HTR-8/SVneo (cell line): ENCODE measurements at places on chromosomes 12 and 14.

- DNase-seq, result no peak
Observed at GRCh38 chr12:88509851-88510250, 70.4 kb downstream of the KITLG start.

DNA sequence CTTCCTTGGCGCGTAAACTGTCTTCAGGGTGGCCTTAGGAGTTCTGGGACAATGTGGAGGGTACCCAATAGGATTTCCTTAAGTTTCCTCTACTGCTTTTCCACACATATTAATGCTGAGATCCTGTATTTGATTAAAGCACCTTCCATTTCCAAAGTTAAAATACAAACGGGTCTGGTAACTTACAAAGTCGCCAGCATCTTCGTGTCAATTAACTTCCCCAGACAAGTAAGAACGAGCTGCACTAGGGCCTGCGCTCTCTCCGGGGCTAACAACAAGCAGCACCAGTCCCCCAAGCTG, 130.9 kb downstream of the NDUFA12 start:
- no peak for DNase-seq

DNA sequence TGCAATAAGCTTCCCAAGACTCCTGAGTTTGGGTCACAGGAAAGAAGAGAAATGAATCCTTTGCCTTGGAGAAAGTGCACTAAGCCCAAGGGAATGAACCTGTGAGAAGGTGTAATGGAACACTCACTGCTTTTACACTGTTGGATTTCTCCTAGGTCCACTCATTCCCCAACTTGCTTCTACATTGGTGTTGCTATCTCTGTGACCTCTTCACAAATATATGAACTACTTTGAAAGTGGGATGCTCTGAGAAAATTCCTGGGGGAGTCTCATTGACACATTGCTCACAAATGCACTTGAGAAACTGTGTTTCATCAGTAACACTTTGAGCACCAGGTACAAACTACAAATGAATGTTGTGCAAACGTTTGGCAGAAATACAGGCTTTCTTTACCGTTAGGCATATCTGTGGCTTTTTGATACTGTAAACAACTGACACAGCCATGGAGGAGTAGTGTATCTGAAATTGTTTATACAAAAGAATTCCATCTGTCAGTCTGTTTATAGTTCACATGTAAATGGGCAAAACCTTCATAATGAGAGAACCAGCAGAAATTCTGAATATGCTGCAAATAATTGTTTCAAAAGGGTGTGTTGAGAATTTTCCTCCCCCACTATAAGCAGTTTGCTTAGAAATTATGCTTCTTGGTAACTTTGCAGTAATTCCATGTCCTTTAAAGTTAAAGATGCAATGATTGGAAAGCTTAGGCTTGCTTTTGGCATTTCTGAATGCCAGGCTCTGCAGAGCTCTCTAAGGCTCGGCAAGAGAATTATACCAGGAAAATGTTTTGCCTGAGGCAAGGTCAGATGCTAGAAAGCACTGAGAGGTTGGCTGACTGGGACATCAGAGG, 348.5 kb upstream of the DDHD1 start:
- peak; percentile 37 for DNase-seq

DNA sequence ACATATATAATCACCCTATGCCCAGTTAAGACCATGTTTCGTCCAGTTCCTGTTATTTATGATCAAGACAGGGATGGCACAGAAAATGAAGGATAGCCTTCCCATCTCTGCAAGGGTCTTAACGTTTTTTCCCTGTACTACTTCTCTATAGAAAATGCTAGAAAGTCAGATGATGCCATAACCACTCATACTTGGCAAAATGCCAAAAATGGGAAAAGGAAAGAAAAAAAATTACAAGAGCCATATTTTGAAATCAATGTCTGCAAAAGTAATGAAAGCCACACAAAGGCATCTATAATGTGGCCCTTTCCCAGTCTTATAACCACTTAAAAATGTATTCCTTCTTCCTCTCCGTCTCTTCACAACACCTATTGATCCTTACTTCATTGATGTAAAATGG, 1.8 kb upstream of the MYL6B start:
- no peak for DNase-seq

GRCh38 chr14:85125291-85125670, 404.7 kb upstream of the FLRT2 start:
- DNase-seq, result no peak

GRCh38 chr14:90345239-90345557, 13.5 kb upstream of the NRDE2 start:
- DNase-seq, result no peak

- peak; percentile 89 for DNase-seq
Observed at GRCh38 chr14:63388766-63389431, 70.2 kb upstream of the GPHB5 start.
